ENCODE measurements at places on chromosomes 3 and 15.

DNA sequence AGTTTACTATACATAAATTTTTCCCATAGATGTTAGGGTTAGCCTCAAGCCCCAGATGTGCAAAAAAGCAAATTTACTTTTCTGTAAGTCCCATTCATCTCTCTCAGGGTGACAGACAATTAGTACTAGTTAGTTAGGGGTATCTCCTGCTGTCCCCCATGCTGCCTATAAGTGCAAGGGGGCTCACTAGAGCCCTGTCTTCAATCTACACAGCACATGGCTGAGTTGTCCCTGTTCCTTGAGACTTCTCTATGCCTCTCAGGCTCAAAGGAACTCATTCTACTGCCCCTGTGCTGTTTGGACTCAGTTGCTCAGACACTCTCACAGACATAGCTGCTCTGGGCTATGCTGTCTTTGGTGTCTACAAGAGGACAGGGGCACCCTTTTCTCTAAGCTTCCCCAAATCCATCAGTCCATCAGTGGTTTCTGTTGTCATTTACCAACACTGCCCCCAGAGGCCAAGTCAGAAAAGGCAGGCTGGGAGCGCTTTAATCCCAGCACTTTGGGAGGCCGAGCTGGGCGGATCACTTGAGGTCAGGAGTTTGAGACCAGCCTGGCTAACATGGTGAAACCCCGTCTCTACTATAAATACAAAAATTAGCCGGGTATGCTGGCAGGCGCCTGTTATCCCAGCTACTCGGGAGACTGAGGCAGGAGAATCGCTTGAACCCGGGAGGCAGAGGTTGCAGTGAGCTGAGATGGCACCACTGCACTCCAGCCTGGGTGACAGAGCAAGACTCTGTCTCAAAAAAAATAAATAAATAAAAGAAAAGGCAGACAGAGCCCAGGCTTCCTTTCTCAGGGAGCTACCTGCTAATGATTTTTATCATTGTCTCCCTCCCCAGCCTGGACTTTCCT, 31.4 kb upstream of the PRTG start:
- no peak for DNase-seq

GRCh38 chr3:79881431-79881830, 113.6 kb upstream of the ROBO1 start:
- no peak for DNase-seq

DNA sequence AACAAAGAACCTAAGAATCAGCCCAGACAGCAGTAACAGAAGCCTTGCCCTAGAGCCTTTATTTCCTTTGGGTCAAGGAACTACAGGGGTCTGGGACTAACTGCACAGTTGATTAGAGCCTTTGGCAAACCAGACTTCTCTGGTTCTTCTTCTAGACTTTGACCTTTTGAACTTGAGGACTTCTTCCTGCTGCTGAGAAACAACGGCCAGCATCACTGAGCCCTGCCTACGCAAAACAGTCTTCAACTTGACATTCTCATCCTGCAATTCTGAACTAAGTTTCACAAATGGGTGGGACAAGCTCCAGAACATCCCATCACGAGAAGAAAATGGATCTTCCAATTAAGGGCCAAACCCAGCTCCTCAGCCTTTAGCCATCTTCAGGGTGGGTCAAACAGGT, 31.4 kb downstream of the CMTM6 start:
- DNase-seq: no peak

- DNase-seq: no peak
Observed at GRCh38 chr3:44264146-44264545, 22.5 kb downstream of the TOPAZ1 start.

- no peak for DNase-seq
Observed at GRCh38 chr3:93969997-93970396, 3.7 kb downstream of the PROS1 start.

DNA sequence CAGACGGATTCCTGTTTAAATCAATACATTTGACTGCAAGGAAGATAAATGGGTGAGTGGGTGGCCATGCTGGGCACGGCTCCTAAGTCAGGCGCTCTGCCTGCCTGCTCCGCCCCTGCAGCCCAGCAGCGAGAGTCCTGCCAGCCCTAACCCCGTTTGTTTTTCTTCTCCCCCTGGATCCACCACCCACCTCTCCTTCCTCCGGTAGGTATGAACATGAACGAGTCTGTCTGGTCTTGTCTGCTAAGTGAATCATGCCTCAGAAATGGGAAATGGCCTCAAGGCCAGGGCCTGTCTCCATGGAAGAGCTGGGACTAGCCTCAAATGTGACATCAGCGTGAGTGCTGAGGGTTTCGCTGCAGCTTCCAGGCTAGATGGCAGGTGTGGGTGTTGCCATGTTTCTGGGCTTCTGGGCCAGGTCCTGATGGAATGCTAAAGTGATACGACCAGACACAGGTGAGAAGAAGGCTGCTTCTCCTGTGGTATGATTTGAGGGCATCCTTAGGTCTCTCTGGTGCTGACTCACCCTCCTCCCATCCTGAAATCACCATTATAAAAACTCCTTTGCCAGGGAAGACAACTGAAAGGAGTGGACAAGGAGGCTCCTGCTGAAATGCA, 5.6 kb upstream of the FEM1B start:
- no peak for DNase-seq
